ENCODE measurements at places on chromosomes 3 and 15.

GRCh38 chr3:14467814-14468620 is 65.6 kb downstream of the SLC6A6 start:
- DNase-seq: no peak

GRCh38 chr15:71643918-71644317 is 166.4 kb upstream of the NR2E3 start:
- DNase-seq: no peak

- DNase-seq: no peak
These were observed 392.1 kb downstream of the NLGN1 start for GRCh38 chr3:173789530-173790162.

GRCh38 chr3:27589795-27590194 is 105.6 kb upstream of the SLC4A7 start:
- DNase-seq: no peak

- no peak for DNase-seq
These were observed 3.6 kb upstream of the RUVBL1 start for GRCh38 chr3:128127236-128127635.

DNA sequence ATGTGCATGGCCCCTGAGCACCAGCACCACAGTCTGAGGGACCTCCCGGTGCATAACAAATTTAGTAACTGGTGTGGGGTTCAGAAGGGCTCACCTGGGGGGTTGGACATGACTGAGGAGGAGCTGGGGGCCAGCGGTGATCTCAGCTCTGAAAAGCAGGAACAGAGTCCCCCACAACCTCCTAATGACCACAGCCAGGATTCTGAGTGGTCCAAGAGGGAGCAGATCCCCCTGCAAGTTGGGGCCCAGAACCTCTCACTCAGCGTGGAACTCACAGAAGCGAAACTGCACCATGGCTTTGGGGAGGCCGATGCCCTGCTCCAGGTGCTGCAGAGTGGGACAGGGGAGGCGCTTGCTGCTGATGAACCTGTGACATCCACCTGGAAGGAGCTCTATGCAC is 43.0 kb downstream of the CDAN1 start:
- no peak for DNase-seq

GRCh38 chr3:195587824-195588223 is 4.1 kb upstream of the APOD start:
- no peak for DNase-seq

DNA sequence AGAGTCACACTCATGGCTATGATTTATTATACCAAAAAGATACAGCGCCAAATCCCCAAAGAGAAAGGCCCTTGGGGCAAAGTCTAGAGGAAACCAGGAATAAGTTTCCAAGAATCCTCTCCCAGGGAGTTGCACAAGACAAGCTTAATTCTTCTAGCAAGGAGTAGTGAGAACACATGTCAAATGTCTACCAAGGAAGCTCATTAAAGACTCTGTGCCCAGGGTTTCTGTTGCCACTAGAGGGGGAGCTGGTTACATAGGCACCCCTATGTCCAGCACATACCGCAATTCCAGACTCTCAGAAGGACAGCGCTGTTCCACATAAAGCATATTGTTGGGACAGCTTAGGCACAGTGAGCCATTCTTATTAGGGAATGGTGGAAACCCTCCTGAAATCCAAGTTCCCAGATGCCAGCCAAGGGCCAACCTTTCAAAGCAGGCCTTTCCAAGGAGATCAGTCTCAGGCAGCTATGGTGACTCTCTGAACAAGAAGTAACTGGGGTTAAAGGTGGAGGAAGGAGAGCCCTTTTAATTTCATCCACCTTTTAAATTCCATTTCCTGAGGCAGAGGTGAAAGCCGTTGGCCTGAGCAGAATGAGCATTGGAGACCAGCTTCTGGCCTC is 194.2 kb downstream of the UACA start:
- no peak for DNase-seq

DNA sequence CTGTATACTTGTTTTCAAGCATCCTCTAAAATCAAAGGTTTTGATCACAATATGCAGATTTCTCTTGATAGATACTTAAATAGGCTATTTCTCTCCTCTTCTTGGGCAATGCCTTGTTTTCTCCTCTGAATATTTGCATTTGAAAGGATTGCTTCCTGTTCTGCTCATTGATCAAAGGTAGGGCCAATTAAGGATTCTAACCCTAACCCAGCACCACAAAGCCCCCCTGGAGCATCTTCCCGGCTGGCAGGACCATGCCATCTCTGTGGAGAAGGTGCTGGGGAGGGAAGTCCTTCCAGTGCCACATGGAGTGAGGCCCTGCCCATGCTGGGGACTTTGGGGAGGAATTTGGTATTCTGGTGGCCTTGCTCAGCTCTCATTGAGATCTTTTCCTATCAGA is 11.3 kb upstream of the NIPA2 start:
- DNase-seq: no peak
